ENCODE measurements at places on chromosomes 16 and 17. TPM values are rescaled to one million over a fixed set of nuclear protein-coding genes. Genes with fewer than 3 reads are reported as not detected.

DNA sequence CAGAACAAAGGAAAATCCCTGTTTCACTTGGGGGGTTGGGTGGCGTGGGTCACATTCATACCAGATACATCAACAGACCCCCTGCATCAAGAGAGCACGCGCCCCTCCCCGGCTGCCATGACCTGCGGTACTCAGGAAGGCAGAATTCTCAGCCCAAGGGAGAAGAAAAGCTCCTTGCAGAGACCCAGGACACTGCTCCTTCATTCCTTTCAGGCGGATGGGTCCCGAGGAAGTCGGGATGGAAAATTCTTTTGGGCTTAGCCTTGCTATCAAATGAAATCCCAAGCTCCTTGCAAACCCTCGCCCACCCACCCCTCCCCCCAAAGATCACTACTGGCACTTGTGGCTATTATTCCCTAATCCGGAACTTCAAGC is 40.6 kb downstream of the HIC1 start:
- no peaks in the 10 kb centered on the region for H3K27me3 ChIP-seq
- peaks cover 15% of the 10 kb centered on the region for H3K4me1 ChIP-seq
- H3K36me3 ChIP-seq = no peaks in the 10 kb centered on the region
- no peak for DNase-seq
- no peak overlapping the region for H3K4me3 ChIP-seq
- H3K27ac ChIP-seq = no peak overlapping the region

DNA sequence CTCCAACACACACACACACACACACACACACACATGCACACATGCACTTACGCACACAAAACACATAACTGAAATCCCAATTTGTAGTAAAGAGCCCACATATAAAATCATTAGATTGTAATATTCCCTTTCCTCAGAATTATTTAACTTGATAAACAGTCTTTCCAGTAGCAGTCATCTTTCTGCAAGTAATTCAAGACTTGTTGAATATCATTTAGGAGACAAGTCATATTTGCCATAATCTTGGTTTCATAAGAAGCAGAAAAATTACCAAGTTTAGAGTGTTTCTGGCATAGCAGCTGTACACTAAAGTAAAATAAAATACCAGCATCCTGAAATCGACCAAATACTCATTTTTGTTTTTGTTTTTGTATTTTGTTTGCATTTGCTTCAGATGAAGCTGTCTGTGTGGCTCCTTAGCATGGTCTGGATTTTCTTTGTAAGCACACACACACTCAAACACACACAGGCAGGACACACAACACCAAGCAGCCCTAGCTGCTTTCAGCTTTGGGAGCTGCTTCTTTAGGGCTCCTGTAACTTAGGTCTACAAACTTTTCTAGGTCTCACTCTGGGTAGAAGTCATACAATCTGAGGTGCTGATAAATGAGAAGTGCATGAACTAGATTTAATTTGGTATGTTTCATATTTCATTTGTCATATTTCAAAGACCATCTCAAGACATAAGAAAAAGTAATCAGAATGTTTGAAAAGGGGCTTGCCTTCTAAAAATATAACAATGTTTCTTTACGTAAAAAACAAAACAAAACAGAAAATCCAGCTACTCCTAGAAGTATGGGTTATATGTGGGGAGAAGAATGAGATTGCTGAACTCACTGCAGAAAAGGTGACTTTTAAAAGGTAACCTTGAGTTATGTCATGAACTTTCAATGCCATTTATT is 3.0 kb downstream of the SALL1 start:
- H3K27ac ChIP-seq = no peak overlapping the region

The ODF4 gene
- total RNA-seq = not detected

- H3K4me3 ChIP-seq = no peak overlapping the region
- no peak for DNase-seq
- H3K36me3 ChIP-seq = no peaks in the 10 kb centered on the region
- no peak overlapping the region for H3K27ac ChIP-seq
- no peaks in the 10 kb centered on the region for H3K4me1 ChIP-seq
Observed at GRCh38 chr16:86002178-86002900, 103.4 kb downstream of the IRF8 start.

DNA sequence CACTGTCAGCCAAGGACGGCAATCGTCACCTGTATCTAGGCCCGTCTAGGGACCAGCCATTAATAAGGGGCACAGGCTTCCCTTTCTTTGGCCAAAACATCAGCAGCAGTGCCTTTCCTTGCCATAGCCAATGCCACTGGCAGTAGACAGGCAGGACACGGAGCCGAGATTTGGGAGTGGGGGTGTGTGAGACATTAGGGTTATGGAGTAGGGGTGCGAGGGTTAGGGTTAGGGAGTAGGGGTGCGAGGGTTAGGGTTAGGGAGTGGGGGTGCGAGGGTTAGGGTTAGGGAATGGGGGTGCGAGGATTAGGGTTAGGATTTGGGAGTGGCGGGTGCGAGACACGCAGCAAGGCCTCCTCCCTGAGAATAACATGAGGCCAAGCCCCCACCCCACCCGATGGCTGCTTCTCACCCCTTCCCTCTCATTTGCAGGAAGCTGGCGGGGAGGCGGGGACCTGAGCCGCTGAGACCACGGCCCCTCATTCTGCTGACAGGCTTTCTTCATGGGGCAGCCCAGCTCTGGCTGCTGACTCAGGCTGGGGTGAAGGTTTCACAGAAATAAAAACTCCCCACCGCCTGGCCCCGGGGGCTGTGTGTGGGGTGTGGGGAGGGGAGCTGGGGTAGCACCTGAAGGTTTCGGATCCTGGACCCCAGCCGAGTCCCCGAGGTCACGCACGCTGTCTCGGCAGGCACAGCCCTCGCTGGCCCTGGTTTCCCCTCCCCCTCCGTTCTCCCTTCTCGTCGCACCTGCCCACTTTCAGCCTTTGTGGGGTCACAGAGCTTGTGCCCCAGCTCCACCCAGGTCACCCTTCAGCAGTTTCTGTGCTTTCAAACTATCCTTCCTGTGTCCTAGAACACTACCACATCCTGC is 93.8 kb downstream of the PGS1 start:
- no peaks in the 10 kb centered on the region for H3K4me1 ChIP-seq
- no peak for DNase-seq
- no peaks in the 10 kb centered on the region for H3K27me3 ChIP-seq
- H3K4me3 ChIP-seq = no peak overlapping the region
- no peaks in the 10 kb centered on the region for H3K36me3 ChIP-seq
- H3K27ac ChIP-seq = no peak overlapping the region

The DUS2 gene
- 27.3 TPM for total RNA-seq

DNA sequence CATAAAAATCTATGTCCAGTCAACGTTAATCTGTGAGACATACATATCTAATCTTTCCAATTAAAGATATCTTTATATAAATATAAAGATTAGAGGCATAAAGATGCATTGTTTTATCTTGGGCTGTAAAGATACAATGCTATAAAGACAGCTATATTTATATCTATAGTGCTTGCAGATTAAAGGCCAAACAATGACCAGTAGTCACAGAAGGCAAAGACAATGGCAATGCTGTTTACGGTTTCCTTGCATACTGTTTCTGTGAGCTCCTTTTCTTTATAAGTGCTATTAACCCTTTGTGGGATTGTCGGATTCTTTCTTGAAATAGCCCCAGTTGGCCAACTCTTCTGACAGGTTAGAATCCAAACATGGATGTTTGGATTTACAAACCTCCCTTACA is 85.5 kb upstream of the SALL1 start:
- no peak overlapping the region for H3K4me3 ChIP-seq
- no peaks in the 10 kb centered on the region for H3K36me3 ChIP-seq
- no peaks in the 10 kb centered on the region for H3K27me3 ChIP-seq
- H3K4me1 ChIP-seq = no peaks in the 10 kb centered on the region
- DNase-seq = no peak

GRCh38 chr16:265711-266110 is 10.0 kb downstream of the RGS11 start:
- no peak for DNase-seq
- no peak overlapping the region for H3K27ac ChIP-seq
- no peaks in the 10 kb centered on the region for H3K27me3 ChIP-seq
